ENCODE measurements at places on chromosomes 13 and 19.
A peak's percentile ranks its signal among the peaks of the same experiment; 100 is the strongest.

DNA sequence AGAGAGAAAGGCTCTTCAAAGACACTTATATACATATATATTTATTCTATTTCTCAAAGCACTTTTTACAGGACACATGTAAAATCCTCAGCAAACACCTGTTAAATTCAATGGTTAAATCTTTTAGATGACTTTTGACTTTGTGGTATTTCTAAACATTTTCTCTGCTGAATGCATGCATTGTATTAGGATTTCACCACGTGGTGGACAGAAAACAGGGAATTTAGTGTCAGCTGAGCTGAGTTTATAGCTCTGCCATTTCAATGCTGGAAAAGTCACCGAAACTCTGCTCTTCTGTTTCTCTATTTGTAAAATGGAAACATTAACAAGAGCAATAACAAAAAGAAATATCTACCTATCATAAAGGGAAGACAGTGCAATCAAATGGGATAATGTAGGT is 375.6 kb downstream of the ENOX1 start:
- DNase-seq: no peak

DNA sequence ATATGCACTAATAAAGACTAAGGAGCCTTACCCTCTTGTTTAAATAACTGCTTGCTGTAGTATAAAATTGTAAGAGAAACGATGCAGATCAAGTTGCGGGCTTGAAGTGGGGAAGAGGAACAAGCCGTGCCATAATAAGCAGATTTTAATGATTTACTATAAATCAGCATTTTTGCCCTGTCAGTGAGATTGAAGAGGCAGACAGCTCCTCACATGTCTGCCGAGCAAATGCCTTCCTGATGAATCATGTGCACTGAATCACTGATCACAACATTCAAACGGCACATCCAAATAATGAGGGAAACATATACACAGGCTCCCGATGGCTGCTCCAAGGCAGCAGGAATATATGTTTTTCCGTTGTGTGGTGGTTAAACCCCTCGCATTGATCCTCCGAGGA is 282.9 kb downstream of the TSHZ3 start:
- DNase-seq: peak; percentile 88

- no peak for DNase-seq
Measured at GRCh38 chr19:35736913-35737886, 5.1 kb downstream of the IGFLR1 start.

GRCh38 chr13:43446126-43446525 is 340.6 kb downstream of the ENOX1 start:
- DNase-seq: no peak

GRCh38 chr13:38785042-38785441 is 98.2 kb downstream of the FREM2 start:
- DNase-seq: peak; percentile 16

DNA sequence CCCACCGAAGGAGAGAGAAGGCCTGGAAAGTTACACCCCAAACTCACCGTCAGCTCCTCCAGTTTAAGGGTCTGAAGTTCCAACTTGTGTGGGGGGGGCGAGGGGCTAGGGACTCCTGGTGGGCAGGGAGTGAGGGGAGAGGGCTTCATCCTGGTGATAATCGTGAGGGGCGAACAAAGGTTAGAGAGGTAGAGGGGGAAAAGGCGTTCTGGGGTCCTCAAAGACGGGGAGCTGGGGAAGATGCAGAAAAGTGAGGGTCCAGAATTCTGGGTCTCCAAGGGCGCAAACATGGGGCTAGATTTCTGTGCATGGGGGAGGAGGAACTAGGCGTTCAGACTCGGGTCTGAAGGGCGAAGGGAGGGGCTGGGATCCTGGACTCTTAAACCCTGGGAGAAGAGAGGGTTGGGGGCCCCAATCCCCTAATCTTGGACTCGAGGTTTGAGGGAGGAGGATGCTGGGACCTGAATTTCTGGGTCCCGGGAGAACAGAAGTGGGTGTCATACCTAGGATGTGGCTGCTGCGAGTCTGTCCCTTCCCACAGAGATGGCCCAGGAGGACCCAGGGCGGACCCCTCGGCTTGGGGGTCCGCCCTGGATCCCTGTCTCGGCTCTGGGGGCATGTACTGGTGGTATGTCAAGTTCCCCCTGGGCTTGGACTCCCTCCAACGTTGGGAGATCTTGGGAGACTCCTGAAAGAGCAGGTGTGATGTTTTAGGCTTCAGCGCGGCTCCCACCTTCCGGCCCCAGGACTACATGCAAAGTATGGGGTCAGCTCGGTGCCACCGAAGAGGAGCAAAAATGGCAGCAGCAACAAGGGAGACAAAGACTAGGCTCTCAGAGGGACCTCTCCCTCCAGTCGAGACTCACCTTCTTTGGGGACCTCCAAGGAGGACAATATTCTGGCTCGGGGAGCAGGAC is 4.5 kb downstream of the MAMSTR start:
- no peak for DNase-seq

DNA sequence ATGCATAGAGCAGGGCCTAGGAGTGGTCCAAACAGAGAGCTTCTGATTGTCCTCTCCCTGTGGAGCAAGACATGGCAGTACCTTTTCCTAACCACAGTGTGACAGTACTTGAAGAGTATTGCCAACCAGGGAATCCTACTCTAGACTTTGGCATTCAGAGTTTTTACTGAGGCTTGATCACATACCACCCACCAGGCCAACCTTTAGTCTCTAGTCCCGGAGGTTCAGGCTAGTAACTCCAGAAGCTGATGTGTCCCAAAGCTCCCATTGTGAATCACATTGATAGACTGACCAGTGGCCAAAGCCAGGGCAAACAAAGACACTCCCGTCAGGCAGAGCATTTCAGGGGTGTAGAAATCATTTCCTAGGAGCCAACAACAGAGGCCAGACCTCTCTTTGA is 18.4 kb downstream of the IFT88 start:
- no peak for DNase-seq

DNA sequence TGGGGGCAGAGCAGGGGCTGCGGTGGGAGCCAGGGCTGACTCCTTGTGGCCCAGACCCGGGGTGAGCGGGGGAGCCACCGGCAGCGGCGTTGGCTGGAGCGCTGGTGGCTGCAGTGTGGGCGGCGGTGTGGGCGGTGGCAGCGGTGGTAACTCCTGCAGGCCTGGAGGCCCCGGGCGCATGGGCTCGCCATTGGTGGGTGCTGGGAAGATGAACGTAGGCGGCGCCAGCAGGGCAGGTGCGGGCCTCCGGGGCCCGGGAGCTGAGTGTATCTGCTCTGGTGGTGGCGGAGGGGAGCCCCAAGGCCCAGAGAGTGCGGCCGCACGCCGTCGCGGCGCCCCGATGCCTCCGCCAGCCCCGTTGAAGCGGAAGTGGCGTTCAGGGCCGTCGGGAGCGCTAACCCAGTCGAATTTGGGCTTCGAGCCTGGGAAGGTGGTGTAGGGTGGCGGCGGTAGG is 2.0 kb downstream of the GGN start:
- no peak for DNase-seq

DNA sequence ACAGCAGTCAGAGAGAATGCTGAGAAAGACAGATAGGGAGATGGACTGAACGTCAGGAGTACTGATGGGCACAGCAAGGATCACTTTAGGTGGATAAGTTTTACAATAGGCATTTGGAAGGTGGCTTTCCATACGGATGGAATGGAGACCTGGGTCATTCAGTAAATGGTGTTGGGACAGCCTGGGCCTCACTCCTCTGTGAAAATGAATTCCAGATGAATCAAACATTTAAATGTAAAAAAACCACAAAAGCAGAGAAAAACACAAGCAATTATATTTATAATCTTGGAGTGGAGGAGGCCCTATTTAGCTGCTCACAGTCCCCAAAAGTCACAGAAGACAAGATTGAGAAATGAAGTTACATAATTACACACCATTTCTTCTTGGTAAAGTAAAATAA is 4.7 kb downstream of the IL17D start:
- DNase-seq: no peak

GRCh38 chr13:38933786-38934185 is 56.8 kb downstream of the STOML3 start:
- no peak for DNase-seq

DNA sequence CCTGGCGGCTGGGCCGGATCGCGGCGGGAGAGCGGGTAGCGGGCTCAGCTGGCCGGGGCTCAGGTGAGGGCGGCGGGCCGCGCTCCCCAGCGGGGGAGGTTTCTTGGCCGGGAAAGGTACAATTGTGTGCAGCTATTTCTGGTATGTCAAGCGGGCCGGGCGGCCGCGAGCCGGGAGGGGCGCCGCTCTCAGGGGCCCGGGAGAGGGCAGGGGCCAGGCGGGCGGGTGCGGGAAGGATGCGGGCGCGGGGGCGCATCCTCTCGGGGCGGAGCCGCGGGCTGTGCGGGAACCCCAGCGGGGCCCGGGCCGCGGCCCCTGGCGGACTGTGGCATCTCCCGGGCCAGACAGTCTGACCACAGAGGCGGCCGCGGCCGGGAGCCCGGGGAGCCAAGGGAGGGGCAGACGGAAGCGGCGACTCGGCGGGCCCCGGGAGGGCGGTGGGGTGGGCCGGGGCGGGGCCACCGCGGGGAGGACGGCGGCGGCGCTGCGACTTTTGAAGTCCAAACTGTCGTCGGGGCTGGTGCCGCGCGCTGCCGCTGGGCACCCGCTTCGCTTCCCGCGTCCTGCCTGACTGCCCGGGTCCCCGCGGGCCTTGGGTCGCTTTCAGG is at the start of gene LMO7:
TSS of gene LMO7 (plus strand) at position 503 of the 608 bp plus-strand sequence. CDS start 328 bp downstream, outside the sequence.
- DNase-seq: no peak

DNA sequence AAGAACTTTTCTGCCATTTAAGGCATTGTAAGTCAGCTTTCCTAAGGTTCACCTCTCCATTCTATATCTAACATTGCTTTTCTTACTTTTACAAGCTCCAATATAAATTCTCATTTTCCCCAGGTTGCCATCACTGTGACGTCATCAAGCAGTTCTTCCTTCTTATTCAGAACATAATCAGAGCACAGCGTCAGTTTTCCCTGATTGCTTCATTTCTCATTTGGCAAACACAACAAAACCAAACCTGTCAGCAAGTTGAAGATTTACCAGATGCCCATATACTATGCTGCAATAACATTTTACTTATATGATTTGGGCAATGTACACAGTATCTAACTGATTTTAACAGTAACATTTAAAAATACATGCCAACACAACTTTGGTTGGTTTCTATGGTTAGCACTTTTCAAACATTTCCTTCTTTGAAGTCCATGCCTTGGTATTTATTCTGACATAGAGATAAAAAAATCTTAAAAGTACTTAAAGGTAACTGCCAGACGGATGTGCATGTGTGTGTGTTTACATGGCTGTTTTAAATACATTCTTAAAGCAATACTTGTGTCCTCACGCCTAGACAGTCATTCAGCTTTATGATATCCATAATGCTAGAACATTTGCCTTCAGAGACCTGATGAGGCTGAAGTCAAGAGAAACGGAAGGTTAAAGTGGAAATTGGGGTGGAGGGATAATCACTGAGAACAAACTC is 264.0 kb downstream of the KLF12 start:
- peak; percentile 51 for DNase-seq

DNA sequence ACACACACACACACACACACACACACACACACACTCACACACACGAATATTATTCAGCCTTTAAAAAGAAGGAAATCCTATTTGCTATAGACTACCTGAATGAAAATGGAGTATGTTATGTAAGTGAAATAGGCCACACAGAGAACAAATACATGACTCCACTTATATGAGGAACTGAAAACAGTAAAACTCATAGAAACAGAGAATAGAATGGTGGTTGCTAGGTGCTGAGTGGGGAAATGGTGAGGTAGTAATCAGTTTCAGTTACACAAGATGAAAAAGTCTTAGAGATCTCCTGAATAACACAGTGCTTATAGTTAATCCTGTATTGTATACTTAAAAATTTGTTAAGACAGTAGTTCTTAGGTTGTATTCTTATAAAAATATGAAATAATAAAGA is 8.2 kb downstream of the ZNF677 start:
- DNase-seq: no peak

DNA sequence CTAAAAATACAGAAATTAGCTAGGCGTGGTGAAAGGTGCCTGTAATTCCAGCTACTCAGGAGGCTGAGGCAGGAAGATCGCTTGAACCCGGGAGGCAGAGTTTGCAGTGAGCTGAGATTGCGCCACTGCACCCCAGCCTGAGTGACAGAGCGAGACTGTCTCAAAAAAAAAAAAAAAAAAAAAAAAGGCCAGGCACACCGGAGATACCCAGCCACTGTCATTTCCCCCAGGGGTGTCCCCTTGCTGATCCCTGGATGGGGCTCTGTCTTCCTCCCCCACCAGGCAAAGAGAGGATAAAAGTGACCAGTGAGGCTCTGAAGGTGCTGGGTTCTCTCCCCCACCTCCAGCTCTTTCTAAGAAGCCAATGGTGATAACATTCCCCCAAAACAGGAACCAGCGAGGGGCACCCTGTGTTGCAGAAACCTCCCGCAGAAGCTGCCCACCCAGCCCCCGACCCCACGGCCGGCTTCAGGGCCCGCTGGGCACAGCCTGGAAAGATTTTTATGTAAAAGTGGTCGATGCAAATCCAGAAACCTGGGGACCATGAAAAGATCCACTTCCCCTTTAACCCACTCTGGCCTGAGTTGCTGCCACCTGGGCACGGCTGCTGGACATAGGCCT is 61.4 kb upstream of the KLF2 start:
- no peak for DNase-seq

DNA sequence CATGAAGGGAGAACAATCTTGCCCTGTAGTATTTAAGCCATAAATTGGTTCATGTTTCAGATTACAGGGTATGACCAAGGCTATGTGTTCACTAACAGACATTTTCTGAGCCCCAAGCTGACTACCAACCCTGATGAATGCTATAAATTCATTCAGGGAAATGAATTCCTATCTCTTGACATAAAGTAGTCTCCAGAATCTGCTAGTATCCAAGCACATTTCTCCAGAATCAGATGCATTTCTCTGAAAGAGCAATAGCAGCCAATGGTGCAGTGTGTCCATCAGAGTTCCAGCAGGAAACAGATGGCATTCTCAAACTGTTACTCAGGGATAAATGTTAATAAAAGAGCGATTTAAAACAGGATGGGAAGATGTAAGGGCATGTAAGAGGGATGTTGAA is 226.4 kb downstream of the COG6 start:
- no peak for DNase-seq

Measured in renal cortical epithelial cell (primary cell).